Sigmoid colon (tissue), 7 donors: ENCODE measurements at places on chromosomes 1 and 21.

- no peak for DNase-seq
Observed at GRCh38 chr1:212595787-212596714, 12.5 kb upstream of the ATF3 start.

- no peak for DNase-seq
Observed at GRCh38 chr1:92030656-92031107, 897 bp downstream of the EPHX4 start.

DNA sequence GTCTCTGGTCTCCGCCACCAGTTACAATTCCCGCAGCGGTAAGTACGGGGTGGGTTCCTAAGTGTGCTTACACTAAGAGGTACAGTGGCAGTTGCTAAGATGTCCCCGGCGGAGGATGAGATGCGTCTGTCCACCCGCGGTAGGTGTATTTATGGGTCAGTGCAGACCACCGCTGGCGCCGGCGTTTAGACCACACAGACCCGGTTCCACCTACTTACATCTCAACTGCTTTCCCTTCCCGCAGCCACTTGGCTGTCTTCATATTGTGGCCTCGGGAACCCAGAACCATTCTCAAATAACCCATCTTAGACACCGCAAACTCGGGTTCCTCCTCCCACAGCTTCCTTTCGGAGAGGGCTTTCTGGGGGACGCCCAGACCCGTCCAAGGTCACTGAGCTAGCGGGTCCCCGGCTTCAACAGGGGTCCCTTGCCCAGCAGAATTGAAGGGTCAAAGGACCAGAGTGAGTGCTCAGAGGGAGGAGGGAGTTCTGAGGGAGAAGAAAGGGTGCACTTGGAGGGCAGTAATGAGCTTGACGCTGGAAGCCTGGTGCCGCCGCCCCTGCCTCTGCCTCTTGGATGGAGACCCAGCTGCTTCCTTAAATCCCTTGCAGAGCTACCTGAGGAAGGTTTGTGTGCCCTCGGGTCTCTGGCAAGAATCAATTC lies 8.6 kb downstream of the NR5A2 start:
- DNase-seq, result no peak

DNA sequence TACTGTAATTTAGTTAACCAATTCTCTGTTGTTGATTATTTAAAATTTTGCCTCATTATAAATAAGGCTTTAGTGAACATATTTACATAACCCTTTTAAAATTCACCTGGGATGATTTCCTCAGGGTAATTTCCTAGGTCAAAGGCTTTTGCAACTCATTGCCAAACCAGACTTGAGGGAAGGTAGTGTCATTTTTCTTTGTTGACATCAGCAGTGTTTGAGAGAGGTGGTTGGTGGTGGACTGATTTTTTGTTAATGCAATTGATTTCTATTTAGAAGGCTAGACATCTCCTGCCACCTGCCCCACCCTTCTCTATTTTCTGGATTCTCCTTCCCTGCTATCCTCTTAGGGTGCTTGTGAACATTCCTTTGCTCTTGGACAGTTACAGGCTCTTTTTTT lies 116.8 kb downstream of the HHAT start:
- DNase-seq, result no peak
